A375 (cell line): ENCODE measurements at places on chromosomes 12 and 14. TPM values are rescaled to one million over a fixed set of nuclear protein-coding genes. Genes with fewer than 3 reads are reported as not detected.

The CAPRIN2 gene
- total RNA-seq = 19.5 and 24.1 TPM in 2 replicates

The CHPT1 gene
- 45.6 and 61.7 TPM in 2 replicates for total RNA-seq

The SUPT16H gene
- total RNA-seq = 104 and 106 TPM in 2 replicates

The SLC10A1 gene
- not detected in 2 replicates for total RNA-seq

The C12orf50 gene
- total RNA-seq = not detected in 2 replicates

The KRT8 gene
- 32.2 and 33.6 TPM in 2 replicates for total RNA-seq

The PTGER2 gene
- total RNA-seq = 0.19 TPM in 1 of 2 replicates, not detected in the other

The HECTD4 gene
- total RNA-seq = 10.6 and 13.6 TPM in 2 replicates

The RPL10L gene
- 0.19 TPM in 1 of 2 replicates, not detected in the other for total RNA-seq

The KRT81 gene
- 129 and 158 TPM in 2 replicates for total RNA-seq

The MARS1 gene
- 443 and 500 TPM in 2 replicates for total RNA-seq

The HELB gene
- total RNA-seq = 2.3 and 6.2 TPM in 2 replicates

The TRIM9 gene
- 5.2 and 6.0 TPM in 2 replicates for total RNA-seq

The ARHGEF25 gene
- total RNA-seq = 22.6 and 46.8 TPM in 2 replicates

The AQP2 gene
- not detected in 2 replicates for total RNA-seq

The RGS6 gene
- total RNA-seq = not detected in 2 replicates

The TSPAN19 gene
- total RNA-seq = 0.08 and 0.49 TPM in 2 replicates

The GON7 gene
- total RNA-seq = 23.3 and 24.8 TPM in 2 replicates

The TGM1 gene
- total RNA-seq = 0.49 and 1.1 TPM in 2 replicates

The TBX3 gene
- total RNA-seq = 26.4 and 32.7 TPM in 2 replicates
